Activated CD8-positive, alpha-beta T cell treated with anti-CD3 and anti-CD28 coated beads for 36 hours (primary cell): ENCODE measurements at places on chromosomes 11 and 22. TPM values are rescaled to one million over a fixed set of nuclear protein-coding genes. Genes with fewer than 3 reads are reported as not detected.

MICAL2 gene
- 105 TPM for total RNA-seq

PKDREJ gene
- not detected for total RNA-seq

MAML2 gene
- total RNA-seq = 11.8 TPM

- peaks cover 62% of the 10 kb centered on the region for H3K4me1 ChIP-seq
- no peak for DNase-seq
- peaks cover 5% of the 10 kb centered on the region for H3K36me3 ChIP-seq
- H3K4me3 ChIP-seq = no peak overlapping the region
- H3K27ac ChIP-seq = peak overlapping the region; percentile 30
- no peaks in the 10 kb centered on the region for H3K27me3 ChIP-seq
These were observed 7.8 kb upstream of the CD248 start for GRCh38 chr11:66324664-66325063.
